ENCODE measurements at places on chromosomes 16 and 17.
A peak's percentile ranks its signal among the peaks of the same experiment; 100 is the strongest.

DNA sequence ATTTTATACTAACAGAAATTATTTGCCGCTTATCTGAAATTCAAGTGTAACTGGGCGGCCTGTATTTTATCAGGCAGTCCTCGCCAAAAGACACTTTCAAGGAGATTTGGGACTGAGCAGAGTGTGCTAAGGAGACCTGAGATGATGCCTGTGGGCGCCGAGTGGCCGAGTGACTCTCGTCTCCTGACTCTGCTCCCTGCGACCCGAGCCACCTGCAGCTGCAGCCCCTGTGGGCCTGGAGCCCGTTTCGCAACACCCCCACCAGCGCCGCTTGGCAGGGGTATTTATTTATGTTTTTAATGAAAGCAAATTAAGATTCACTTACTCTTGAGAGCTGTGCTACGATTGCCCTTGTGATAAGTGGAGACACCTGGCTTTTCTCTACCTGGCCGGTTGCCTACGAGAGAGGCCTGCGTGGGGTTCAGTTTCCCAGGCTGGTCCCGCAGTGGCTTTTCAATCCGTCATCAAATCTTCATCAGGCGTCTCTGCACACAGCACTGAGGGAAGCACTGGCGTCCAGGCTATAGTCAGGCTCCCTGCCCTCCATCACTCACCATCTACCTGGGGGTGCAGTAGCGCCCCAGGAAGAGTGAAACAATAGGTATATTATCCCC is 124.0 kb downstream of the SEC14L1 start:
- ATAC-seq: no peak

DNA sequence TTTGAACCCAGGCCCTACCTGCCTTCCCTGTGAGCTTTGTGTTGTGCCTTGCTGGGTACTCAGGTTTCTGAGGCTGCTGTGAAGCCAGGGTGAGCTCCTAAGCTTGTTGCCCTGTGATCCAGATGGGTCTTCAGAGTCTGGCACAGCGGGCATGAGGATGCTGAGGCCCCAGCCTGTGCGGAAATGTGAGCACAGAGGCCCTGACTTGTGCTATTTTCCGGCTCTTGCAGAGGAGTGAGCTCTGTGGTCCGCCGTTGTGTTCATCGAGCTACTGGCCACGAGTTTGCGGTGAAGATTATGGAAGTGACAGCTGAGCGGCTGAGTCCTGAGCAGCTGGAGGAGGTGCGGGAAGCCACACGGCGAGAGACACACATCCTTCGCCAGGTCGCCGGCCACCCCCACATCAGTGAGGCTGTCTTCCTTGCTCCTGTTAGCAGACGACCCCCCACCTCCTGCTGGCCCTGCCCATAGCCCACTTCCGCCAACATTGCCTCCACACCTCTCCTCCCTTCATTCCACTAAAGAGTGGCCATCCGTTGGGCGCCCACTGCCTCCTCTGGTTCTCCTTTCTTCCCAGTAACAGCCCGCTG is 2.7 kb downstream of the PHKG2 start:
- ATAC-seq: no peak

- ATAC-seq: no peak
Observed at GRCh38 chr17:18167421-18167820, 16.2 kb upstream of the ALKBH5 start.

DNA sequence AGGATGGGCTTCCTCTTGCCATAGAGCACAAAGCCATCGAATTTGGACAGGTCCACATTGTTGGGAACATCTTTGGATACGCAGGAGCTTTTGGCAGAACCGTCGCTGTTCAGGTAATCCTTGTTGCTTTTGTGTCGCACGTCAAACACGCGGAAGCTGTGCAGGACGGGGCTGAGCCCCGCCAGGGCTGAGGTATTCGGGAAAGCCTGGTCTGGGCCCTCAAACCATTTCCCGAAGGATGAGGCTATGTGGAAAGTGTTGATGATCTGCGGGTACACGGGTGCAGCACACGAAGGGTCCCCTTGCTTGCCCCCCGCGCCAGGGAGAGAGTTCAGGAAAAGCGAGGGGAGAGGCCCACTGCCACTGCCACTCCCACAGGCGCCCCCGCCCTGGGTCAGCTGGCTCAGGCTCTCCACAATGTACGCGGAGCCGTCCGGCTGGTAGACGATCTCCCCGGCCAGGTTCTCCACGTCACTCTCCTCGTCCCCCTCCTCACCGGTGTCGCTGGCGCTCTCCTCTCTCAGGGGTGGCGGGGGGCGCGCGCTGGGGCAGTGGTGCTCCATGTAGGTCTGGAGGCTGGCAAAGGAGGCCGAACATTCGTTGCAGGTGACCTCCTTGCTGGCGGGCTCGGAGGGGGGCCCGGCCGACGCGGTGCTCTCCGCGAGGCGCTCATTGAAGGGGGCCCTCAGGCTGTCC is 88.5 kb downstream of the ZFHX3 start:
- ATAC-seq: no peak

DNA sequence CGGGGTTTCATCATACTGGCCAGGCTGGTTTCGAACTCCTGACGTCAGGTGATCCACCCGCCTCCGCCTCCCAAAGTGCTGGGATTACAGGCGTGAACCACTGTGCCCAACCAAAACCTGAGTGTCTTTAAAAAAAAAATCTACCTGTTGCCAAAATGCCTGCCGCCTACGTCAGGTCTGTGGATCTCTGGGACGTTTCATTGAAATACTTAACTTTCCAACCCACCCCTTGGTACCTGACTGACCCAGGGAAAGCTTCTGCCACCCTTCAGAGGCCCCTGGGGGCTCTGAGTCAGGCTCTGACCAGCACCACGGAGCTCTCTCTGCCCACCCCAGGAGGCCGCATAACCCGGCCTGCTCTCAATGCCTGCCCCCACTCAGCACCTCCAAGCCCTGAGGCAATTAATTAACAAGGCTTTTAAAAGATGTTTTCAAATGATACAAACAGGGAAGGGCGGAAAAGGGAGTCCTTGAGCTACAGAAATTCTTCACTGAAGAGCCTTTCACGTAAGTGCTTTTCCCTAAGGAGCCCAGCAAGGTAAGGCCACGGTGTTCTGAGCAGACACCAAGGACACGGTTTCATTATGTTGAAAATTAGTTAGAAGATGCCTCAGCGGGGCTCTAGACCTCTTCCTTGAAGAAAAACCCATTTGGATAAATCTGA is 29.3 kb upstream of the GSG1L start:
- no peak for ATAC-seq

DNA sequence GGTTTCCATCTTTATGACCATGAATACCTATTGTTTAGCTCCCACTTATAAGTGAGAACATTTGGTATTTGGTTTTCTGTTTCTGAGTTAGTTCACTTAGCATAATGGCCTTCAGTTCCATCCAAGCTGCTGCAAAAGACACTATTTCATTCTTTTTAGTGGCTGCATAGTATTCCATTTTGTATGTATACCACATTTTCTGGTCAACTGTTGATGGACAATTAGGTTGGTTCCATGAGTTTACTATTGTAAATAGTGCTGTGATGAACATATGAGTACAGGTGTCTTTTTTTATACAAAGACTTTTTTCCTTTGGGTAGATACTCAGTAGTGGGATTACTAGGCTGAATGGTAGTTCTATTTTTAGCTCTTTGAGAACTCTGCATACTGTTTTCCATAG is 87.8 kb upstream of the GOT2 start:
- ATAC-seq: no peak

DNA sequence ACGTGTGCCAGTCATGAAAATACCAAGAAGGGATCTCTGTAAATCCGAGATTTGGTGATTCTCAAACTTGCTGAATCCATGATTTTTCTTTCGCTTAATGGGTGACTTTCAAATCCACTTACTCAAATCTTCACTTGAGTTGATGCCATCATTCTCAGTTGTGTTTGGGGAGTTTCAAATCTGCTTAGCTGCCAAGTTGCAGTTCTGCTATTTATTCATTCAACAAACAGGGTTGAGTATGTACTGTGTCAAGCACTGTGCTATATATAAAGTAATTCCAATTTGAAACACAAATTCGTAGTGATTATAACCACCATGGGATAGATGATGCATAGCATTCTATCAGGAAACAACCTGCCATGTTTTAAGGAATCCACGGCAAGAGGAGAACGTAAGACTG is 394.3 kb downstream of the CDH13 start:
- ATAC-seq: peak; percentile 42

DNA sequence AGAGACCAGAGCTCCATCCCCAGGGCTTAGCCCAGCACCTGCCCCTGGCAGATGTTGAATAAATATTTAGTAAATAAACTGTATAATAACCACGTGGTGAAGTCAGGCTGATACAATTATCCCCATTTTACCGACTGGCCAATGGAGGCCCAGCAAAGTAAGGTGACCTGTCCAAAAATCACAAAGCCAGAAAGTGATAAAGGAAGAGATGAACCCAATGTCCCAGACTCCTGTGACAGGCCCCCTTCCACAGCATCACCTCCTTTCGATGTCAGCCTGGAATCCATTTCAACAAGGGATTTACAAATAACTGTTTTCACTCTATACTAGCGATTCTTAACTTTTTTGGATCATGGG is 5.5 kb downstream of the TVP23A start:
- ATAC-seq: no peak

GRCh38 chr17:37283414-37283961 is 92.3 kb upstream of the C17orf78 start:
- no peak for ATAC-seq

- peak; percentile 22 for ATAC-seq
Observed at GRCh38 chr16:48608452-48608851, 1.5 kb downstream of the N4BP1 start.

DNA sequence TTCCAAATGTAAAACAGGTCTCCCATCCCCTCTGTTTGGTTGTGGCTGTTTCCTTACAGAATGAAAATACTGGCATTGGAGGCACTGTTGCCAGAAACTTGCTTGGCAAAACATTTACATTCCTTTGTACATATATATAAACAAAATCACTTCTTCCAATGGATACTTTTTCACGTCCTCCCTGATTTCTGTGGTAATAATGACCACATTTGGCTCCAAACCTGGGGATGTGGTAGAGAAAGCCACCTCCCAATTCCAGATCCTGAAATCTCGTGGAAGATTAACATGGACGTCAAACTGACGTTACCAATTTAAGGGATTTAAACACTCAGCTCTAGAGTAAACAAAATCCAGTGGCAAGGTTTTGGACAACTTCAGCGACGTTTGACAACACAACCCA is 370.8 kb upstream of the ZFHX3 start:
- ATAC-seq: no peak

Data from activated T-helper 17 cell treated with anti-CD3 and anti-CD28 coated beads, Interleukin-2, amount 50 U/mL, for 72 hours (primary cell).